ENCODE measurements at places on chromosomes 7 and 10.

DNA sequence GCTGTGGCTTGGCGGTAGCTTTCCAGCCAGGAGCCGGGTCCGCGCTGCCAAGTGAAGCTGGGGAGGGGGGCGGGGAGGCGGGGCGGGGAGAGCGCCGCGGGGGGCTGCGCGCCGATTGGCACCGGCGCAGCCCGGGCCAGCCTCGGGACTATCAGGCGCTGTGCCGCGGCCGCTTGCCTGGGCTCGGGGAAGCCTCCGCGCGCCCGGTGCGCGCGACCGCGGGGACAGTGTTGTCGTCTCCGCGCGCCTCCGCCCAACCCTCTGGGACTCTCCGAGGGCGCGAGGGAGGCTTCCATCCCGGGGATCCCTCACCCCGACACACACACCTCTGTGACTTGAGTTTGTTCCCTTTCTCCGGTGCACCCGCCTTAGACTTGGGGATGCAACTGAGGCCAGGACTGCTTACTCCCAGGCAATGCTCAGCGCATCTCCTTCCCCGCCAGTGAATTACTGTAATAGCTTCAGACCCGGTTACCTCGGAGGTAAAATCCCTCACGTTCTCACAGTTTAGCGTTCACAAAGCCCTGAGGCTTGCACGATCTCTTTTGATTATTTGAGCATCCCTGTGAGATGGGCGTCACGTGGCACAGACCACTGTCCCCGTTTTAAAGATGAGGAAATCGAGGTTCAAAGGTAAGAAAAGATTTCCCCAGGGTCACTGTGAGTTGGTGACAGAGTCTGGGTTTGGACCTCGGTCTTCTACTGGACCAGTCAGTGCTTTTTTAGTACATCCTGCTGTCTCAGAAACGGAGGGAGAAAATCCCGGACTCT is at the start of gene NKX1-2:
TSS of gene NKX1-2 (minus strand) at position 24 of the 771 bp plus-strand sequence. CDS start 92 bp downstream, outside the sequence.
- no peak for DNase-seq

DNA sequence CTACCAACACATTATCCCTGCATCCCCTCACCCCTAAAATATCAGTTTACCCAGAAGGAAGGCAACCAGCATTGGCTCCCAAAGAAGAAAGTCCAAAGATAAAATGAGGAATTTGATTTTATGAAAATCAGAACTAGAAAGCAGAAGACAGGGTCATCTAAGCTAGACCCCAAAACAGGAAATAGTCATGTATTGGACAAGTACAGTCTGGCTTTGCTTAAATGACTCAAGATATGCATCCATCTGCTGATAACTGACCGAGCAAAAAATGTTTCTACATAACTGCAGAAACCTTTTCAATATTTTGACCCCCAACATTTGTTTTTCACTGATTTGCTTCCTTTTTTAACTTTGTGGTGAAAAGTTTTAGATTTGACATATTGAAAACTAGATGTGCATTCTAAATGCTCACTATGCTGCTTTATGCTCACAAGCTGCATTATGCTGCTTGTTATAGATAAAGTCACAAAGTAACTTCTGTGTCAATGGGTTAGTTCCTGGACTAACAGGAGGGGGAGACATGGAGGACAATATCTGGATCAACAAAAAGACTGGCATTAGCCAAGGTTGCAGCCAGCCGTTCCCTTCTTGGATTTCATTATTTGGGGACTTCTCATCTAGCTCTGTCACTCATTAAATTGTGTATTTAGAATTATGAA is 227.0 kb downstream of the INHBA start:
- no peak for DNase-seq

- DNase-seq: no peak
These were observed 27.3 kb downstream of the CCNY start for GRCh38 chr10:35363587-35363986.

- DNase-seq: peak; percentile 15
These were observed 24.4 kb downstream of the RNF133 start for GRCh38 chr7:122674502-122674901.

DNA sequence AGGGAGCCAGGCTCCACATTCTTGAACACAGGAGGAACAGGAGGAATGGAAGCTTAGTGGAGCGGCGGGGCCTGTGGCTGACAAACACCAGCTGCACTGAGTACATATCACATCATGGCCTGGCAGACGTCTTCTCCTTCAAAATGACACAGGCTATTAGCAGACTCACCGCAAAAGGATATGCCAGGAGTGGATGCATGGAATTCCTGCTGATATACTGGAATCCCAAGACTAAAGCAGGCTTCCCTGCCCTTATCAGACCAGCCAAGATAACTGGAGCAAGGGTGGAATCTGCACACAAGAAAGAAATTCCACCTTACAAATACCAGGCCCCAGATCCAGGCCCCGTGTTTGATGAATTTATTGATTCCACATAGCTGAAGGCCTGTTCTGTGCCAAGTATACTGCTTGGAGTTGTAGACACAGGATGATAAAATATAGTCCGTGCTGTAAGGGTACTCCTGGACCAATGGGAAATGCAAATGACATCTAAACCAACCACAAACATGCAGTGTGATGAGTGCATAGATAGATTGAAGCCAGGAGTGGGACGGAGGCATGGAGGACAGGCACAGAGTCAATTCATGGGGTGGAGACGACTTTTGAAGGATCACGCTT is 480.5 kb upstream of the ZMIZ1 start:
- DNase-seq: peak; percentile 66

- no peak for DNase-seq
These were observed 42.1 kb upstream of the RAPGEF5 start for GRCh38 chr7:22399091-22399490.

- peak; percentile 25 for DNase-seq
These were observed 6.8 kb upstream of the SNX8 start for GRCh38 chr7:2321020-2321419.

DNA sequence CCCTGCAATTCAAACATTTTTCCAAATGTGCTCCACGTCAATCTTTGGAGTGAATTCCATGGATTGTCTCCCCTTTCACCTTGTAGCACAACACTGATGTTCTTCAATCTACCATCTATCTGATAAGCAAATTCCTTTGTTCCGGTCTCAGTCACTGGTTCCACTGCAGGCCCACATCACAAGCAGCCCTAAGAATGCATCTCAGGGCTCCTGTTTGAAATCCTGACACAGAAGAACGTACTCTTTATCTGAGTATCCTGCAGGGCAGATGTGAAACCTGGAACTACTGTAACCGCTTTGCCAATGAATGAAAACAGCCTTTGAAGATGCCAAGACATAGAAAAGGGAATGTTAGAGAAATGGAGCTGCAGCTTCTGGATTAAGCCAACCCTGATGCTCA is 62.9 kb upstream of the FAM133B start:
- DNase-seq: no peak

GRCh38 chr10:96830511-96831199 is 1.4 kb upstream of the LCOR start:
- DNase-seq: peak; percentile 50

GRCh38 chr7:74272305-74273038 is 16.7 kb upstream of the CLIP2 start:
- DNase-seq: peak; percentile 92

GRCh38 chr10:122308417-122309141 is 37.5 kb downstream of the BTBD16 start:
- no peak for DNase-seq

- DNase-seq: no peak
These were observed 125.4 kb downstream of the KCNMA1 start for GRCh38 chr10:77512219-77512578.

- no peak for DNase-seq
These were observed 50.9 kb upstream of the SGMS1 start for GRCh38 chr10:50674469-50675254.

GRCh38 chr10:48552946-48553564 is 51.8 kb downstream of the ARHGAP22 start:
- DNase-seq: no peak

GRCh38 chr7:41872966-41873365 is 170.1 kb upstream of the INHBA start:
- DNase-seq: no peak

- DNase-seq: peak; percentile 35
These were observed 148.7 kb downstream of the BICC1 start for GRCh38 chr10:58661336-58661735.

DNA sequence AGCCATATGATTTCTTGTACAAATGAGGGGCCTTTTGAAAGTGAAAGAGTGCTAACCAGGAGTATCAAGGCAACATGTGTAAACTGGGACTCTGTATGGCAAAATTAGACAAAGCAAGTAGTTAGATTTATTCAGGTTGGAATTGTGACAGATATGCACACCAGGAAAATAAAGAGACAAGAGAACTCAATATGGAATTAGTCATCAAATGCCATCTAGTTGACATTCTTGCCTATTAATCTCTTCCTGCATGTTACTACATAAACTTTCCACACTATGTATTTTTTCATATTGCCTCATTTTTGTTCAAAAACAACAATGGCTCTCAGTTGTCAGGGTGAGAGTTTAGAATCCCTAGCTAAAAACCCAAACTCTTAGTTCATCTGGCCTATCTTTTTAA is 799.0 kb downstream of the NRG3 start:
- no peak for DNase-seq

- no peak for DNase-seq
These were observed 67.6 kb downstream of the IDE start for GRCh38 chr10:92506336-92506735.

- peak; percentile 9 for DNase-seq
These were observed 294.8 kb downstream of the MDFIC start for GRCh38 chr7:115216652-115217051.

DNA sequence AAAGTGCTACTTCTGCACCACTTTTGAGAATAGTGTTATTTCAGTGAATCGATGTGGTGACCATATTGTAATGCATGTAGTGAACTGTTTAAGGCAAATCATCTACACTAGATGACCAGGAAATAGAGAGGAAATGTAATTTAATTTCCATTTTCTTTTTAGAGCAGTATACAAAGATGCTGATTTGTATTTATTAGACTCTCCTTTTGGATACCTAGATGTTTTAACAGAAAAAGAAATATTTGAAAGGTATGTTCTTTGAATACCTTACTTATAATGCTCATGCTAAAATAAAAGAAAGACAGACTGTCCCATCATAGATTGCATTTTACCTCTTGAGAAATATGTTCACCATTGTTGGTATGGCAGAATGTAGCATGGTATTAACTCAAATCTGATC is 110.4 kb downstream of the CFTR start:
- DNase-seq: no peak

DNA sequence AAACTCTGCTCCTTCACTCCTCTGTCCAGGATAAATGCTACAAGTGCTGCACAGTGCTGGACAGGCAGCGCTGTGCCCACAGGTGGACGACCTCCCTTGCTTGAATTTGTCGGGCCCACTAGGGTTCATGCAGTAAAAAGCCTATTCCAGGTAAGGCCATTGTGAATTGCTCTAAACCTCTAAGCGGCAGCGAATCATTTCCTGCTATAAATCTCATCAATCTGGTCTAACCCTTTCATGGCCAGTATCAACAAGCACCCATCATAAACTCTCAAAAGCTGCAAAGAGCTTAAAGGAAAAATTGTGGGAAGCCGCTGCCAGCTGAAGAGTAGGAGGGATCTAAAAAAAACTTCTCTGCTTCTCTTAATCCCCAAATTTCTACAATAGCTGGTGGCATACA is 134.2 kb downstream of the SLC25A13 start:
- DNase-seq: no peak

- DNase-seq: no peak
These were observed 145.2 kb upstream of the ANK3 start for GRCh38 chr10:60534761-60535389.

DNA sequence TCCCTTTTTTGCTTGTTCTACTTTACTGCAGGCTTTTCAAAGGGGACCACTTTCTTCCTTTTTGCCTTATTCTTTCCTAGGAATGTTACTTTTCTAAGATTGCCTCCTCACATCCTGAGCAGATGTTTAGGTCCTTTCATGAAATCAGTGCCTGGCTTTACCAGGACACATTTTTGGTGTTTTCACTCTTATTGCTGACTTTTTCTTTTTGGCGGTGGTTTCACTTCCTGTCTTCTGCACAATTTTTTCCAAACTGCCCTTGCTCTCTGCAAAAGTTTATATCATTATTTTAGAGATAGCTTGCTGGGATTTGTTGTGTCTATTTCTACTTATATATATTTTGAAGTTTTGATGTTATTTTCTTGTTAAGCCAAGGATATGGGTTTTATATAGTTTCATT is 332.2 kb upstream of the MTPN start:
- DNase-seq: no peak

DNA sequence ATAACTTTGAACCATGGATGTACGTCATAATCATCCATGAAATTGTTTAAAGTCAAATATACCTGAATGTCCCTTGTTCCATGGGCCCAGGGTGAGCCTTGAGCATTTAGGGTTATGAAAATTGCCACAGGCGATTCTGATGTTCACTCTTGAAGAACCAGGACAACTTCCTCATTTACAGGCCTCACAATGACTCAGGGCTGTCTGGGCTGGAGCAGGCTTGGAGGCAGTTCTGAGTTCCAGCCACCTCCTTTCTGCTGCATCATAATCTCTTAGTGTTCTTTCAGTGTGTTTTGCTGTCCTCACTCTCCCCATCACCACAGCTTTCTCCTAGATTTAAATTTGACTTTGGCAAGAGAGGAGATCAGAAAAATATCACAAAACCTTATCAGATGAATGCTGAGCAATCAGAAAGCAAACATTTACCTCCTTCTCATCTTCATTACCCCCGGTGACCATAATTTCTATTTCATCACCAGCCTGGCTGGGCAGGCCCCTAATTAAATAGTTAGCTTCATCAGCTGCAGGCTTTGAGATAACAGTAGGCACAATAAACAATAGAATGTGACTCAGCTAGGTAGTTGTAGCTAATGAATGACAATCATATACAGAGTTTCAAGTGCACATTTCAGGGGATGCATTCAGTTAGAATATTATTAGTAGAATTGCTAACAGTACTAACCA is 571.0 kb downstream of the SH2D4B start:
- no peak for DNase-seq

GRCh38 chr7:93194386-93194785 is 31.9 kb downstream of the HEPACAM2 start:
- peak; percentile 20 for DNase-seq

- DNase-seq: peak; percentile 16
These were observed 248.9 kb downstream of the FOXP2 start for GRCh38 chr7:114663502-114663901.

- DNase-seq: no peak
These were observed 109.5 kb downstream of the ADRA2A start for GRCh38 chr10:111186358-111186757.

- DNase-seq: no peak
These were observed 25.3 kb downstream of the HK1 start for GRCh38 chr10:69303632-69304051.

DNA sequence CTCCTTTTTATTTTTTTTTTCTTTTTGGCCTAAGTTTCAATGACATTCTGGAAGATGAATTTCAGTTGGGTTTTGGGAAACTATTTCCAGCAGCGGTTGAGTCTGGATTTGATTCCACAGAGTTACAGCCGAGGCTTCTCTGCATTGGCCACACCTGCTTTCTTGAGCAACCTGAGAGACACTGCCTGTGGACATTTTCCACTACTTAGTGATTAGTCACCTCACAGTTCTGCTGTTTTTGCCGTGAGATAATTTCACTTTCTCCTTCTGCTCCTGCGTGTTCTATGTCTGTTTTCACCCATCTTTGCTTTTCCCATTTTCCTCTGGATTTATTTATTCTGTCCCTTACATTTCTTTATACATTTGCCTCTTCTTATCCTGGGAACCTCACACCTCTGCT is 243.0 kb downstream of the BICC1 start:
- DNase-seq: peak; percentile 78

Measured in AG20443 (cell line).